ENCODE measurements at places on chromosomes 4 and X. TPM values are rescaled to one million over a fixed set of nuclear protein-coding genes. Genes with fewer than 3 reads are reported as not detected.

The SH3RF1 gene
- total RNA-seq = 11.5 TPM

The F8A3 gene
- 0.54 TPM for total RNA-seq

The NAP1L2 gene
- 1.8 TPM for total RNA-seq

The HSFX1 gene
- 1.0 TPM for total RNA-seq

The DDX53 gene
- not detected for total RNA-seq

The NR3C2 gene
- 0.26 TPM for total RNA-seq

The ANK2 gene
- total RNA-seq = 5.5 TPM

GRCh38 chr4:2443956-2444740 lies 24.8 kb upstream of the RNF4 start:
- H3K27me3 ChIP-seq = no peaks in the 10 kb centered on the region
- DNase-seq = no peak
- H3K27ac ChIP-seq = no peak overlapping the region
- H3K4me3 ChIP-seq = no peak overlapping the region

- no peak overlapping the region for H3K4me3 ChIP-seq
- H3K4me1 ChIP-seq = no peaks in the 10 kb centered on the region
- H3K27ac ChIP-seq = no peak overlapping the region
- H3K36me3 ChIP-seq = no peaks in the 10 kb centered on the region
Measured at GRCh38 chrX:133604801-133605200, 189.5 kb upstream of the GPC4 start.

GRCh38 chr4:163558539-163559044 lies 64.1 kb downstream of the TMA16 start:
- no peaks in the 10 kb centered on the region for H3K27me3 ChIP-seq
- no peaks in the 10 kb centered on the region for H3K36me3 ChIP-seq
- no peaks in the 10 kb centered on the region for H3K4me1 ChIP-seq
- H3K27ac ChIP-seq = no peak overlapping the region
- H3K4me3 ChIP-seq = no peak overlapping the region
- DNase-seq = no peak

DNA sequence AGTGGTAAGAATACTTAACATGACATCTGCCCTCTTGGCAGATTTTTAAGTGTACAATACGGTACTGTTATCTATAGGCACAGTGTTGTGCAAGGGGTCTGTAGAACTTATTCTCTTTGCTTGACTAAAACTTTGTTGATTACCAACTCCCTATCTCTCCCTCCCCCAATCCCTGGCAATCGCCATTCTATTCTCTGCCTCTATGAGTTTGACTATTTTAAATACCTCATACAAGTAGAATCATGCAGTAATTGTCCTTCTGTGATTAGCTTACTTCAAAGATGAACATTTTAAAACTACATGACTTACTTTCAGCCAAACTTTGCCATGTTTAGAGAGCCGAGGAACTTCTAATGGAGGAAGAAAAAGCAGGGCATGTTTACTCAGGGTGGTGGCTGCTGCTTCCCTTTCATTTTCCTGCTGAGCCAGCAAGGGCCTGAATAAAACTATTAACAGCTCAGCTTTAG lies 62.4 kb downstream of the APOO start:
- H3K27me3 ChIP-seq = no peaks in the 10 kb centered on the region
- no peak for DNase-seq
- H3K36me3 ChIP-seq = no peaks in the 10 kb centered on the region
- H3K27ac ChIP-seq = peak overlapping the region; percentile 48

DNA sequence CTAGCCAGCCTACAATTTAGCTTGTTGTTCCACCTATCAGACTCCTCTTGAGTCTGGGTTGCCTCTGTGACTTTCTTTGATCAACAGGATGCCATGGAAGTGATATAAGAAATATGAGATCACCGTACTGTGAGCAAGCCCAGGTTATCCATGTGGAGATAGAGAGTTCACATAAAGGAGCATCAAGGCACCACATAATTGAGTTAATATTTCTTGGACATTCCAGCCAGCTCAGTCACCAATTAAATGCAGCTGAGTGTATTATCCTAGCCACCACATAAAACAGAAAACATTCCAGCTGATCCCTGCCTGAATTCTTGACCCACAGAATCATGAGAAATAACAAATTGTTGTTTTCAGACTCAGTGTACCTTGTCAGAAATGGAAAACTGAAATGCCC lies 253.6 kb downstream of the PPP1R2C start:
- no peaks in the 10 kb centered on the region for H3K36me3 ChIP-seq
- H3K27me3 ChIP-seq = no peaks in the 10 kb centered on the region
- H3K27ac ChIP-seq = no peak overlapping the region
- no peaks in the 10 kb centered on the region for H3K4me1 ChIP-seq

- no peaks in the 10 kb centered on the region for H3K4me1 ChIP-seq
- DNase-seq = no peak
- peaks cover 7% of the 10 kb centered on the region for H3K27me3 ChIP-seq
- no peak overlapping the region for H3K27ac ChIP-seq
- no peaks in the 10 kb centered on the region for H3K36me3 ChIP-seq
Measured at GRCh38 chr4:93825551-93826216, 2.9 kb upstream of the ATOH1 start.

DNA sequence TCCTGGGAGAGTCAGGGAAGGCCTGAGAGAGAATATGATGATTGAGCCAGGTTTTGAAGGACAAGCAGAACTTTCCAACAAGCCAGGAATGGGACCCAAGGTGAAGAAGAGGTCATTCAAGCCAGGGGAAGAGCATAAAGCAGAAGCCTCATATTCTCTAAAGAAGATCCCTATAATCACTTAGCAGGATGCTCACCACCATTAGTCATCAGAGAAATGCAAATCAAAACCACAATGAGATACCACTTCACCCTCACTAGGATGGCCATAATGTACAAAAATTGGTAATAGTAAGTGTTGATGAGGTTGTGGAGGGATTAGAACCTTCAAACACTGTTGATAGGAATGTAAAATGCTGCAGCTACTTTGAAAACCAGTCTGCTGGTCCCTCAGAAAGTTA lies 20.5 kb upstream of the SUPT20HL1 start:
- DNase-seq = no peak
- H3K4me1 ChIP-seq = no peaks in the 10 kb centered on the region
- no peaks in the 10 kb centered on the region for H3K27me3 ChIP-seq
- H3K27ac ChIP-seq = no peak overlapping the region
- no peaks in the 10 kb centered on the region for H3K36me3 ChIP-seq
- no peak overlapping the region for H3K4me3 ChIP-seq

- H3K27ac ChIP-seq = no peak overlapping the region
- no peaks in the 10 kb centered on the region for H3K4me1 ChIP-seq
- H3K36me3 ChIP-seq = no peaks in the 10 kb centered on the region
- no peak for DNase-seq
- no peaks in the 10 kb centered on the region for H3K27me3 ChIP-seq
Measured at GRCh38 chr4:20983763-20984575, 283.7 kb downstream of the PACRGL start.

DNA sequence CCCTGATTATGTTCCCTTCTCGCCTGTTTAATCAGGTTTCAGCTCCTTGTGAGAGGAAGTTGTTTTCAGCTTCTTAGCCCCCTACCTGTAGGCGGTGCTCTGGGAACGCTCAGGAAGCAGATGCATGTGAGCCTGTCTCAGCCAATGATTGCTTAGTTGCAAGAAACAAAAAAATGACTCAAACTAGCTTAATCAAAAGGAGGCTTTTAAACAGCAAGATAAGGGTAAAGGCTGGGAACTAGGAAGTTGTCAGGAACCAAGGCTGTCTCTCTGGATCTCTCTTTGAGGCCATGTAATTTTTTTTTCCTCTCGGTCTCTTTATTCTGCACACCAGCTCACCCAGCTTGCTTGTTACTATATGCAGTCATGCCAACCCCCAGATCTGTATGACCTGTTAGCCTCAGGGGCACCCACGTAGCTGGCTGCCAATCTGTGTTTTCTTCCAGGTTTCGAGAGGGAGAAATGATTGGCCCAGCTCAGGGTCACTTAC lies 109.1 kb downstream of the PTTG2 start:
- no peaks in the 10 kb centered on the region for H3K4me1 ChIP-seq
- no peaks in the 10 kb centered on the region for H3K27me3 ChIP-seq
- H3K27ac ChIP-seq = no peak overlapping the region
- no peak overlapping the region for H3K4me3 ChIP-seq
- H3K36me3 ChIP-seq = no peaks in the 10 kb centered on the region

DNA sequence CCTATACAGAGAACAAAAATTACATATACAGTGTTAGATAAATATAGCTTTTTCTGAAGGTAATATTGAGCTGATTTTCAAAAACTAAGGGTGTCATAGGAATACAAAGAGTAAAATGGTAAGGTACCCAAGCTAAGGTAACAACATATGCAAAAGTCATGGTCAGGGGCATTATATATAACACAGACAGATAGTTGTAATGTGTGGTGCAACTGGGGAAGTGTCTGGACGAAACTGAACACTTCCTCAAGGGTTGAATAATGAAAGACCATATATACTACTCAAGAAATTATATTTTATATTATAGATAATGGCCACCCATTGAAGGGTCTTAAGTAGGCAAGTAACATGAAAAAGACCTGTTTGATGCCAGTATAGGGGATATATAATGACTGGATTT lies 262.1 kb upstream of the CXXC4 start:
- no peak overlapping the region for H3K4me3 ChIP-seq
- no peaks in the 10 kb centered on the region for H3K27me3 ChIP-seq
- no peak overlapping the region for H3K27ac ChIP-seq
- no peak for DNase-seq
- H3K4me1 ChIP-seq = no peaks in the 10 kb centered on the region
- no peaks in the 10 kb centered on the region for H3K36me3 ChIP-seq

GRCh38 chrX:24760363-24761000 lies 66.8 kb downstream of the POLA1 start:
- no peaks in the 10 kb centered on the region for H3K36me3 ChIP-seq
- H3K27me3 ChIP-seq = no peaks in the 10 kb centered on the region
- H3K27ac ChIP-seq = no peak overlapping the region
- no peaks in the 10 kb centered on the region for H3K4me1 ChIP-seq
- no peak for DNase-seq
- H3K4me3 ChIP-seq = no peak overlapping the region

DNA sequence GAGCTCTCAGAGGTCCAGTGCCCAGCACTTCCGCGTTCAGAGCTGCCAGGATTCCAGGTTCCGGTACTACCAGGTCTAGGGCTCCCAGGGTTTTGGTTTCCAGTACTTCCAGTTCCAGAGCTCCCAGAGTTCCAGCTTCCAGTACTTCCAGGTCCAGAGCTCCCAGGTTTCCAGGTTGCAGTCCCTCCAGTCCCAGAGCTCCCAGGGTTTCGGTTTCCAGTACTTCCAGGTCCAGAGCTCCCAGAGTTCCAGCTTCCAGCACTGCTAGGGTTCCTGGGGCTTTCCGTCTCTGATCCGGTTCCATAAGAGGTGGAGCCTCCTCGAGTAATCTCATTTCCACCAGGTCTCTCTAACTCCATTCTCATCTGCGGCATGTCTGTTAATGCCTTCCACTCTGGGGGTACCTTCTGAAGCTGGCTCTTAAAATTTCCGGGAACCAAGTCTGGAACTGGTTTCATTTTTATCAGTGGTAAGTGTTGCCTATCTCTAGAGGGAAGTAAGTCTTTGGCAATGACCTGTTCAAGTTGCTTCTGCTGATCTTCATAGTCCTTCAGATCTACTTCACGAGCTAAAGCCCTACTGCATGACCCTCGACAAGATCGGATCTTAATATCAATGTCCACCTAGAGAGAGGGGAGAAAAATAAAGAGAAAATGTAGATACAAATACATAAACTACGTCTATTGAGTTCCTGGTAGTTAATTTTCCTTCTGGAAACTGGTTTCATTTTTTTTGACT lies 4.1 kb downstream of the FGA start:
- no peaks in the 10 kb centered on the region for H3K4me1 ChIP-seq
- no peak overlapping the region for H3K4me3 ChIP-seq
- H3K27ac ChIP-seq = no peak overlapping the region
- no peaks in the 10 kb centered on the region for H3K36me3 ChIP-seq
- H3K27me3 ChIP-seq = no peaks in the 10 kb centered on the region
- no peak for DNase-seq

DNA sequence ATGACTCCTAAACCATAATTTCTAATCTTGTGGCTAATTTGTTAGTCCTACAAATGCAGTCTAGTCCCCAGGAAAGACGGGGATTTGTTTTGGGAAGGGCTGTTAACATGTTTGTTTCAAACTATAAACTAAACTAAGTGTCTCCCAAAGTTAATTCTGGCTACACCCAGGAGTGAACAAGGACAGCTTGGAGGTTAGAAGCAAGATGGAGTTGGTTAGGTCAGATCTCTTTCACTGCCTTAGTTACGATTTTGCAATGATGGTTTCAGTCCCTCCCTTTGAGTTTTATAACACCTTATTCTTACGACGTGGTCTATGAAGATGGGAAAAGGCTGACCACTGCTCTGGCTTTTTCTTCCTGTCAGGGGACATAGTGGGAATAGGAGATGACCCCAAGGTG lies 27.0 kb upstream of the IL2 start:
- H3K4me3 ChIP-seq = no peak overlapping the region
- no peak overlapping the region for H3K27ac ChIP-seq
- H3K4me1 ChIP-seq = no peaks in the 10 kb centered on the region
- DNase-seq = no peak
